DMS 273 treated with DMSO at 0.1 percent for 48 hours (cell line): ENCODE measurements at places on chromosomes 2 and 18.
A peak's percentile ranks its signal among the peaks of the same experiment; 100 is the strongest.

DNA sequence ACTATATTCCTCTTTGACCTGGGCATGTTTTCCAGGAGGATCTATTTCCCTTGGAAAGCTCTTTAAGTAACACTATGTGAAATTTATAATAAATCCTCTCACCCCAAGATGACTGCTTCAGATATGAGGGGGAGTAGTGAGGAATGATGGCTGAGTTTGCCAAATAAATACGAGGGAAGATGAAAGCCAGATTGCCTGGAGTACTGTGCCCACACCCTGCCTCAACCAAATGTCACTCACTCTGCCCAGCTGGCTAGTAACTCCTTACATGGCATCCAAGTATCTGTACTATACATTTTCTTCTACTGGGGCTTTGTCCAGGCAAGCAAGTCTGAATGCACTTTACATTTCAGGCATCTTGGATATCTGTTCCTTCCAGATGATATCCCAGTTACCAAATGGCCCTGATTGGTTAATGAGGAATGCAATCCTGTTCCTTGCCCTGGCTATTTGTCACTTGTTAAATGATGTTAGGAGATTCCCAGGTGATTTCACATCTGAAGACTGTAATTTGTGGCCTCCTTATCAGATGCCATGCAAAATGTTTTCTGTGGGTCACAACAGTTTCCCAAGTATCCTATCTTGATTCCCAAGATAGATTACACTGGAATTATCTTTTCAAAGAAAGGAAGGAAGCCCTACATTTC lies 191.8 kb downstream of the IKZF2 start:
- peak; percentile 15 for DNase-seq

GRCh38 chr2:208360259-208361076 lies 46.1 kb upstream of the PTH2R start:
- DNase-seq: peak; percentile 57

- no peak for DNase-seq
Measured at GRCh38 chr2:151730262-151730975, 3.9 kb downstream of the NEB start.

DNA sequence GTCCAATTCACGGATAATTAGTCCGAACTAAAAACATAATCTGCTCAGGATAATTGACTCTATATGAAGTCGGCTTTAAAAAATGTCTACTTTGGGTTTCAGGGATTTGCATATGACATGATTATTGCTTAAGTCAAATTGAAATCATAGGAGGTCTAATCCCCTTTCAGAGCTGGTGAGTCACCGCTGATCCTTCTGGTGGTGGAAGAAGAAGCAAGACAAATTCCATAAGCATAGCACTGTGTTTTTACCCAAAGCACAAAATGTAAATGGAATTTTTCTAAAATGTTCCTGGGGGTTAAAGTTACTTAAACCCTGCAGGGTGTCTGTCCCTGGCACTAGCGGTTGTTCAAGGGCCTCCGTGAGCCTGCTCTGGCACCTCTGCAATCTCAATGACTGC lies 460.2 kb downstream of the LRATD1 start:
- no peak for DNase-seq

DNA sequence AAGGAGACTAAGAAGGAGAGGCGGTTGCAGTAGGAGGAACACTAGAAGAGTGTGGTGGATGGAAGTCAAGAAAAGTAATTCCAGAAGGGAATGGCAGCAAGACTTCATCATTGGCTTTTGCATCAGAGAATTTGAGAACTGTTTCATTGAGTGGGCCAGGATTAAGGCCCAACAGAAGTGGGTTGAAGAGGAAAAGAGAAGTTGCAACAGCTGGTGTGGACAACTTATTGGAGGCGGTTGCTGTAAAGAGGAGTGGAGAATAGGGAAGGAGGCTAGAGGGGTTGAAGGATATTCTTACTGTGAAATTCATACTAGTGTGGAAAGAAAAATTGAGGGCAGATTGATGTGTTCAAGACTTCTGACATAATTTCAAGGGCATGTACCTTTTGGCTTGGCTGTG lies 168.7 kb upstream of the FN1 start:
- DNase-seq: no peak

DNA sequence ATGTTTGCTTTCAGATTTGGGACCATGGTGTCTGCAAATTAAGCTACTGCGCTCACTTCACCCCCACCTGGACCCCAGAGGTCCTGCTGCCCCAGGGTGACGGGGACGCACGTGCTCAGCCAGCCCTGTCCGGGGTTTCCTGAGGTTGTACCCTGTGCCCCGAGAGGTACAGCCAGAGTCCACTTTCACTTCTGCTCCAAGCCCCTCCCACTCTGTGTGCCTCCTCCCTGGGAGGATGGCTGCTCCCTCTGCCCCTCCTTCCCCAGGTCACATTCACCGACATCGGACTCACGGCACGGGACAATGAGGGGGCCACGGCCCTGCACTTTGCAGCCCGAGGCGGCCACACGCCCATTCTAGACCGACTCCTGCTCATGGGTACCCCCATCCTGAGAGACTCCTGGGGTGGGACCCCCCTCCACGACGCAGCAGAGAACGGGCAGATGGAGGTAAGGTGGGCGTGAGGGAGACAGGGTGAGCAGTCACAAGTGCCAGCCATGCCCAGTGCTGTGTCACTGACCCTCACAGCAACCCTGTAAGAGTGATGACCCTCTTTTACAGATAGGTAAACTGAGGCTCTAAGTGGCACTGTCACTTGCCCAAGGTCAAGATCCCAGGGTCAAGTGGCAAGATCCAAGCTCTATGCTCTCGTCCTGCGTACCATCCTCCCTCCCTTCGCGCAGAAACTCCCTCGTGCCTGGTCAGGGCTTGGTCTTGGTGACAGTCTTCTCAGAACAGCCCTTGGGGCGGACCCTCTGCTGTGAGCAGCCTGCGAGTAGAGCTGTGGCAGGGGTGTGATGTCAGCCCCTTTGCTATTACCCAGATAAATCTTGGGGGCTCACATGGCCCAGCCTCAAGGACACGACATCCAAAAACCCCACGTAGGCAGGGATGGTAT lies 7.6 kb downstream of the ESPNL start:
- no peak for DNase-seq

- DNase-seq: no peak
Measured at GRCh38 chr2:216860426-216861137, 718 bp upstream of the TNP1 start.

DNA sequence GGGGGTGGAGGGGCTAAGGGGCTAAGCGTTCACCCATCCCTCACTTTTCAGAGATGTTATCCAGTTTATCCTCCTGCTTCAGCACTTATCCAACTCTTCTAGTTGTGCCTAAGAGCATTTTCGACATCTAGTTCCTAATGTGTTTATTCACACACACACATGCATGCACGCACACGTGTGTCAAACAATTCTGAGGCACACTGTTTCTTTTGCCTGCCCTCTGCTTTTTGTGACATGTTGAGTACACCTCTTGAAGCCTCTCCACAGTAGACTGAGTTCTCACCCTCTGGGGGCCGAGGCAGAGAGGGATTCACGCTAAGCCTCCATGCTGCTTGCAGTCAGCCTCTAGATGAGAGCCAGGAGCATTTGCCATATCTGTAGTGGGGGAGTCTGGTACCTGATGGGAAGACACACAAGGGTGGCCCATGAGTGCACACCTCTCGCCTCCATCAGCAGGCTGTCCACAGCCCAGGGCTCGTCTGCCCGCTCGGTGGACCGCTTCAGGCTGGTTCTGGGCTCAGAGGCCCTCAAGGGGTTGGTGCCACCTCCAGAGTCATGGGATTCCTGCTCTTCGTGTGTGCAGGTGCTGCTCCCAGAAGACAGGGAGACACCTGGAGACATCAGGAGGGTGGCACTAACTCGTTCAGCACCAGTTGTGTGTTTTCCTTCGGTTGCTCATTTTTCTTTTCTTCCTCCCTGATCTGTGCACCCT lies 11.9 kb downstream of the TWIST2 start:
- no peak for DNase-seq

DNA sequence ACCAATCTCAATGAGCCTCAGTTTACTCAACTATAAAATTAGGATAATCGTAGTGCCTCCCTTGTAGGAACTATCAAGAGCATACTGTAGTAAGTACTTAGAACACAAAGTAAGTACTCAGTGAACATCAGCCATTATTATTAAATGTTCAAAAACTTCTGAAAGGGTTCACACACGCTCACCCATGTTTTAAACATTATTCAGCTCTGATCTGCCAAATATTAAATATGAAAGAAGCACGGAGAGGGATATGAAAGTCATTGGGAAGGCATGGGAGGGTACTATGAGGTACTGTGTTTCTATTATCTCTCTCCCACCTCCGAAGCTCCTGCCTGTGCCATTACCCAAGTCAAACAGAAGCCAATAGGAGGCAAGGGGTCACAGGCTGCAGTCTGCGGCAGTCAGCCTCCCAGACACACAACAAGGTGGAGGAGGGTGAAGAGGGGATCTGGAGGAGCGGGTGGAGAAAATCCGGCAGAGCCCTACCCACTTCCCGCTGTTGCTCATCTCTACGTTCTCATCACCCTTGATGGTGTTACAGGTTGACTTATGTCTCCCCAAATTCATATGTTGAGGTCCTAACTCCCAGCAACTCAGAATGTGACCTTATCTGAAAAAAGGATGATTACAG lies 2.0 kb upstream of the TBC1D8 start:
- no peak for DNase-seq

DNA sequence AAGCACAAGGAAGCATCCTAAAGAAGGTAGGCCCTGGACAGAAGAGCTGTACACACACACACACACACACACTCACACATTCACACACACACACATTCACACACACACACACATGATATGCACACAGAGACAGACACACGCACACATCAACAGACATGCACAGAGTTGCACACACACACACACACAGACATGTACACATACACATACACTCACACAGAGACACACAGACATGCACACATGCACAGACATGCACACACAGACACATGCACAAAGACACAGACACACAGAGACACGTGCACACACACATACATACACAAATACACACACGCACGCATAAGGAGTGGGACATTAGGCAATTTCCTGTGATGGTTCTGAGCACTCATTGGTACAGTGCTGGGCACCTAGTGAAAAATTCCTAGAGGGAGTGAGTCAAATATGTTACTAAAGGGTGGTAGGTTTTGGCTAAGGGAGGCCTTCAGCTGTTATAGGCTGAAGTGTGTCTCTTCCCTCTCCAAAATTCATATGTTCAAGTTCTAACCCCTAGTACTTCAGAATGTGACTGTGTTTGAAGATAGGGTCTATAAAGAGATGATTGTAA lies 26.4 kb downstream of the THNSL2 start:
- DNase-seq: no peak

DNA sequence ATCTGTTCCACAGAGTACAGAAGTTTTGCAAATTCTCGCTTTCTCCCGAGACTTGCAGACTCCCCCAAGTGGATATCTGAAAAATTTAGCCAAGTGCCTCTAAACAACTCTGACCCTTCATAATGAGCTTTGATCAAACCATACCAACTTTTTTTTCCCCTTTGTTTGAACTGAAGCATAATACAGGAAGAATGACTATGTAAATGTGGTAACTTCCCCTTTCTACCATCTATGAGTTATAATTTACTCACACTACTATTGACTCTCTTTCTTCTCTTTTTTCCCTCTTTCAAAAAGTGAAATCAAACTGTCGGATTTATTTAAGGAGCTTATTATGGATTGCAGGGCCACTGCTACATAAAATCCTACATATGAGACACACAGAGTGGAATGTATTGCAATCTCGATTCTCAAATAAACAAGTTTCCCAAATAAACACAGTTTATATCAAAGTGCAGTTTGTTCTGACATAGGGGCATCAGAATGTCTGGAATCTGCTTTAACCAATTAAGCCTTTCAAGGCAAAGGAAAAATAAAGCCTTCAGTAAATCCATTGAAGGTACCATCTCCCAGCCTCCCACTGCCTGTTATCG lies 1.4 kb upstream of the ZNF804A start:
- DNase-seq: no peak

DNA sequence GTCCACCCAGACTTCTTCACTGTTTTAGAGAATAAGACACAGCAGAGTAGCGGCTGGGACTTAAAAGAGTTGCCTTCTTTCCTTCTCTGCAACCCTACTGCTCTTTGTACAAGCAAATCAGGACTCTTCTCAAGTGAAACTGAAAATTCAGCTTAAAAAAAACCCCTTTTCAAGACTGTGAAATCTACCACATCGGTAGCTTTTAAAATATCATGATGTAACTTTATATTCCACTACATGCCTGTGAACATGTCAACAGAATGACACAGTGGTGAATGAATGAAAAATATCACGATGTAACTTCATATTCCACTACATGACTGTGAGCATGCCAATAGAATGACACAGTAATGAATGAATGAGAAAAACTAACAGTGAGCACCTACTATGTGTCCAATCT lies 53.4 kb downstream of the TCF4 start:
- no peak for DNase-seq

DNA sequence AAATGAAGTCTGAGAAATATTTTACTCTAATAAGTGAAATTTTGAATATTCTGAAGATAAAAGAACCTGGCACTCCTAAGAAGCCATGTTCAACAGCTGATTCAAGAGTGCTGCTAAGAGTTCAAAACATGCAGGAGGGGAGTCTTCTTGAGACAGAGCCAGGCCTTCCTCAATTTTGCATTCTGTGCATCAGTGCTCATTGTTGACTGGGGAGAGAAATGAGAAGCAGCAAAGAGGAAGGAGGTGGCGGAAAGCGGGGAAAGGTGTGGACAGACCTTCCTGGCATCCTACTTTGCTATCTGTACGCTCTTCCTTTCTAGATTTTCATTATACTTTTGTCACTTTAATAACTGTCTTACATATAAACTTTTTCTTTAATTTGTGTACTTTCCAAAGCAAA lies 29.7 kb upstream of the TXNDC2 start:
- no peak for DNase-seq

DNA sequence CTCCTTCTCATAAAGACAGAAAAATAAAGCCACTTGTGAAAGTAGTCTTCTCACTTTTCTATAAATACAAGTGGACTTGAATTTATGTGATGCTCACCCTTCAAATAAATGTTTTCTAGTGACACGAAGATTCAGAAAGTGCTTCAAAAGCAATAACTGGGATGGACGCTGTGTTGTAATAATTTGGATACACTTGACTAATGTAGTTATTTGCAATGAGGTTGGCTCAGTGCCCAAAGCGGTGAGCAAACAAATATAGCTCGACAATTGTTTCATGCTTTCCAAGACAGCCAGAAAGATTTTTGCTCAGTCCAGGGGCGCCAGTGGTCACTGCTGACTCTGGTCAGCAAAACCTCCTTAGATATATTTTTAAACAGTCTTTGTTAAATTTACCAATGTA lies 278.6 kb upstream of the KLHL14 start:
- DNase-seq: no peak

GRCh38 chr2:33735096-33735495 lies 136.0 kb upstream of the FAM98A start:
- no peak for DNase-seq

DNA sequence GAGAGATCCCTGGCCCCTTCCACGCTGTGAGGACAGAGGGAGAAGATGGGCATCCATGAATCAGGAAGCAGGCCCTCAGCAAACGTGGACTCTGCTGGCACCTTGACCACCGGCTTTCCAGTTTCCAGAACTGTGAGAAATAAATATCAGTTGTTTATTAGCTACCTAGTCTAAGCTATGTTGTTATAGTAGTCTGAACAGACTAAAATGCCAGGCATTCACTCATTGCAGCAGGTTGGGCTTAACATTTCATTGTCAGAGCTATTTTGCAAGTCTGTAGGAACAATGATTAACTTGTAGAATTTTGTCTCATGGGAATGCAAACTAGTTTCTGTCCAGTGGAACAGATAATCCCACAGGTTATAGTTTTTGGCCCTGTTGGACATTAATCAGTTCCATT lies 24.8 kb upstream of the TBC1D8 start:
- DNase-seq: no peak
